A549 (cell line): ENCODE measurements at places on chromosomes 13 and 19. TPM values are rescaled to one million over a fixed set of nuclear protein-coding genes. Genes with fewer than 3 reads are reported as not detected.

The TINCR gene
- 1.6 to 1.9 TPM (median 1.8 TPM) in 3 replicates for polyA plus RNA-seq

The CNMD gene
- not detected in 3 replicates for polyA plus RNA-seq

The CGB5 gene
- 0.53 to 0.94 TPM (median 0.71 TPM) in 3 replicates for polyA plus RNA-seq

The S1PR2 gene
- 0.87 to 0.96 TPM (median 0.93 TPM) in 3 replicates for polyA plus RNA-seq

The KLK15 gene
- not detected in 3 replicates for polyA plus RNA-seq

The FCGBP gene
- polyA plus RNA-seq = 0.61 to 0.74 TPM (median 0.62 TPM) in 3 replicates

The GMIP gene
- polyA plus RNA-seq = 4.1 to 5.1 TPM (median 4.3 TPM) in 3 replicates

The SIGLEC9 gene
- polyA plus RNA-seq = not detected in 3 replicates
